ENCODE measurements at places on chromosomes 5 and 9.

- DNase-seq: no peak
Observed at GRCh38 chr5:99068944-99069650, 140.3 kb upstream of the CHD1 start.

DNA sequence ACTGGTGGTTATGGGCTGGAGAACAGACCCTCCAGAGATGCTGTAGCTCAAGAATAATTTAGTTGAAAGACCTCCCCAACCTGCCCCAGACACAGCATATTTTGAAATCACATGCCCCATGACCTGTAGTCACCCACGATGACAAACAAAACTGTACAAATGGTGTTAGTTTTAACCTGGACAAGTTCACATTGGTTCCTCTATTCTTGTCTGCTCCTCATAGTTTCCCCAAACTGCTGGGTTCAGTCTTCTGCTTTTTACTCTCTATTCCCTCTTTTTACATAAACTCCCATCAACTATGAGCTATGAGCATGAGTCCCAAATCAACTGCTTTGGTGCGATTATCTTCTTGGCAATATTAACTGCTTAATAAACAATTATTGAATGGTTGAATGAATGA, 365.3 kb upstream of the CLINT1 start:
- no peak for DNase-seq

GRCh38 chr5:12645582-12645981, 741.3 kb upstream of the CTNND2 start:
- no peak for DNase-seq

DNA sequence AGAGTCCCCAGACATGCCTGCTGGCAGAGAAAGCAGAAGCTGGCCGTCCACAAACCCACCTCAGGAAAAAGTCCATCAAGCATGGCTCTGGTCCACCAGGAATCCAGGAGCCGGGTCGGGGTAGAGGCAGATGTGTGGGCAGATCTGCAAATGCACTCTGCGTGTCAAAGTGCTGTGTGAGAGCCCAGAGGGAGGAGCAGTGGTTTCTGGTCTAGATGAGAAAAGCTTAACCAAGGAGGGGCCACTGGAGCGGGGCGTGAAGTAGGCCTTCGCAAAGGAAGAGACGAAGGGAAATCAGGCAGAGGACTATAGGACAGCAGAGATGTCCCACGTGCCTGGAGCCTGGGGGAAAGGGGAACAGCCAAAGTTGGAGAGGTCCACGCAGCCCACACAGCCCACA, 40.0 kb downstream of the TTLL11 start:
- no peak for DNase-seq

DNA sequence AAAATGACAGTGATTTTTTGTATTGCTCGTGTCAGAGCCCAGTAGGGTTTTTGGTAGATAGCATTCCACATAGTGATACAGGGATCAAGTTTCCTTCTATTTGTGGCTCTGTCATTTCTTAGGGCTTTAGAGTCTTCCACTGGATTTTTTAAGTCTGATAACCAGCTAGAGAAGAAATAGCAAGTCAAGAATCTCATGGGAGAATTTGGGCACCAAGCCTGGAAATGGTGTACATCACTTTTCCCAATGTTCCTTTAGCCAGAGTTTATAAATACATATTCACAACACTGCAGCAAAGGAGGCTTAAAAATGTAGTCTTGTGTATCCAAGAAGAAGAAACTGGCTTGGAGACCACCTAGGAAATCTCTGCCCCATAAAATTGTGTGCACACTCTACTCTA, 647.1 kb upstream of the KLF4 start:
- DNase-seq: no peak

DNA sequence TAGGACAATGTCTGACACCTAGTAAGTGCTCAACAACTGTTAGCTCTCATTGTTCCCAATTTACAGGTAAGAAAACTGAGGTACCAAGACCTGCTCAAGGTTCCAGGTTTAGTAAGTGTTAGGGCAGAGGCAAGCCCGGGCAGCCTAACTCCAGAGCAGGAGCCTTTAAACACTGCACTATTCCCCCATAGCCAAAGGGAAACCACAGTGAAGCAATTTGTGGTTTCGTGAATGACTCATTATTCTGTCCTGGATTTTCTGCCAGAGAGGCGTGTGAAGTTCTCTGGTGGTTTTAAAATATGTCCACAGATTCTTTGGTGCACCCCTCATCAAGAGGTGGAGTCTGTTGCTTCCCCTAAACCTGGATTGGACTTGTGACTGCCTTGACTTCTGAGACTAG, 1.0 kb upstream of the MCC start:
- DNase-seq: no peak

DNA sequence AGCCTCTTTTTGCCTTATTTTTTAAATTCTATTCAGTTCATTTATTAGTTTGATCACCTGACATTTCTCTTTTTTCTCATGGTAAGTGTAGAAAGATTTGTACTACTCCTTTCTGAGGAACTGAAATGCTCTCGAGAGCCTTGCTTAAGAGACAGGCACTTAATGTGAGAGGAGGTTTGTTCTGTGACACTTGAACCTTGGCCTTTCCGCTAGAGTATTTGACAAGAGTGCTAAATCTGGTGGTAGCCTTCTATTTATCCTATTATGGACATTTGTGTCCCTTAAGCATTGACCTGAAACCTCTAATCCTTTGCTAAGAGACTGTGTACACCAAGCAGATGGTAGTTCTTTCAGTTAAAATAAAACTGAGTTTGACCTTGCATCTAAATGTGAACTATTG, 805.0 kb upstream of the PTPRD start:
- DNase-seq: no peak

DNA sequence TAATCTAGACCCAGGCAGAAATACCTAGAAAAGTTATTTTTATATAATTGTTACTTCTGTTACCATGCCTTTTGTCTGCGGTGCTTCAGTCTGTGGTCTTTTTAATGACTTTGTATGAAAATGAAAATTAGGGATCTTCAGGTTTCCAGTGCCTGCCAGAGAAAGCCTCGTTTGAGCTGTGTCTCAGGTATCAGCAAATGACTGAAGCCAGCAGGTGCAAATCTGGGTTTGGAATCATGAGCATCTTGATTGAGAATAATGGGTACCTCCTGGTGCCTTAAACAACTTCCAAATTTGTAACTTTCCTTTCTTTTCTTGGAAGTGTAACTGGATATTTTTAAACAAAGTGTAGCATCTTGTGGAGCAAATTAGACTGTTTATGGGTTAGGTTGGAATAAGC, 4.3 kb downstream of the ZBTB34 start:
- no peak for DNase-seq

DNA sequence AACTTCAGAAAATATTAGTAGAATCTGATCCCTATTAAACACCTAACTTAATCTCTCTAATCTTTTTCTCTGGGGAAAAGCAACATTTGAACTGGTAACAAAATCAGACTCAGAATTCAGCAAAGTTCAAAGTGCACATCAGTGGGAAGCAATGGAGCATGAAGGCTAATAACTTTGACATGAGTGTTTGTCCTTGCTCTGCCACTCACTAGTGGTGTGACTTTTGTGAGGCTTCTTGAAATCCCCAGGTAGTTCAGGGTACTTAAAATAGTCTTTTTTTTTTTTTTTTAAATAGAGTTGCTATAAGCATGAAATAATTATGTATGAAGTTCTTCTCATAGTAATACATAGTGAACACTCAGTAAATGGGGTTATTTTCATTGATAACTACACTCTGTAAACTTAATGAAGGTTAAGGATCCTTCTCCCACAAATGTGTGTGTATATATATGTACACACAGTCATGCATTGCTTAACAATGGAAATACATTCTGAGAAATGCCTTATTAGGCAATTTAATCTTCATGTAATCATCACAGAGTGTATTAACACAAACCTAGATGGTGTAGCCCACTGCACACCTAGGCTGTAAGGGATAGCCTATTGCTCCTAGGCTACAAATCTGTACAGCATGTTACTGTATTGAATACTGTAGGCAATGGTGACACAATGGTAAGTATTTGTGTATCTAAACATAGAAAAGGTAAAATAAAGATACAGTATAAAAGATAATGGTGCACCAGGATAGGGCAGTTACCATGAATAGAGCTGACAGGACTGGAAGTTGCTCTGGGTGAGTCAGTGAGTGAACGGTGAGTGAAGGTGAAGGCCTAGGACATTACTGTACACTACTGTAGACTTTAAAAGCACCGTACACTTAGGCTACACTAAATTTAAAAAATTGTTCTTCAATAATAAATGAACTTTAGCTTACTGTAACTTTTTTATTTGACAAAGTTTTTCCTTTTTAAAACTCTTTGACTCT, 73.3 kb upstream of the HMHB1 start:
- no peak for DNase-seq

- no peak for DNase-seq
Observed at GRCh38 chr9:125985142-125985997, 238.2 kb downstream of the PBX3 start.

Measured in stimulated activated CD8-positive, alpha-beta memory T cell treated with anti-CD3 and anti-CD28 coated beads, Interleukin-7, amount 100 ng/mL, for 24 hours (primary cell).